ENCODE measurements at places on chromosomes 6 and 20.

- DNase-seq = no peak
Measured at GRCh38 chr20:48880331-48880730, 41.2 kb upstream of the ARFGEF2 start.

DNA sequence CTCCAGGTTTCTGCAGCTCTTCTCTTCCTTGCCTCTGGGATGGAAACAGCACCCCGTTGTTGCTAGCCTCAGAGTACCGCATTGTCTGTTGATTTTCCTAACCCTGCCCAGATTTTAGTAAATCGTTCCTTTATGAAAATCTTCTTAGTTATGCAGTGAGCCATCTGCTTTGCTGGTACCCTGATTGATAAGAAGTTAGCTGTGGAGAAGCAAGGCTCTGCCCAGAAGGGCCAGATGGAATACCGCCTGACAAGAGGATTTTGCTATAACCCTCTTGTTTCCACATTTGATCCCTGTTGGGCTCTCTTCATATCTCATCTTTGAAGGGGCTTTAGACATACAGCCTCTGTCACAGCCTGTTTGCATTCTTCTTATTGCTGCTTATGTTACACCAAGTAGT lies 229.0 kb downstream of the CDKAL1 start:
- DNase-seq = no peak

DNA sequence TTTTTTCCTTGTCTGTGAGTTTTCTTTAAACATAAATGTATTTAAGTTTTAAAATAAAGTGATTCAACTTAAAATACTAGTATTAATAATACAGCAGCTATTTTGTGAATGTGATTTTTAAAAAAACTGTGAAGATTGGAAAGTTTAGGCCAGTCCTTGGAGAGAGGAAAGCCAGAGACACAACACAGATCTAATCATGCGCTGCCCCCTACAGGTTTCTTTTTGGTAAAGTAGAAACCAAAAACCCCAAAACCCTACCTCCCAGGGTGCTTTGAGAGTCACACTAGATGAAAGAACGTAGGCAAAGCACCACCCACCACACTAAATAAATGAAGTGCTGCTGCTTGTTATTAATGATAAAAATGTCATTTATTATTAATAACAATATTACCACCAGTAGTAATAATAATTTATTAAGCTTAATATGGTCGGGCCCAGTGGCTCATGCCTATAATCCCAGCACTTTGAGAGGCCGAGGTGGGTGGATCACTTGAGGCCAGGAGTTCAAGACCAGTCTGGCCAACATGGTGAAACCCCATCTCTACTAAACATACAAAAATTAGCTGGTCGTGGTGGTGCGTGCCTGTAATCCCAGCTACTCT lies 33.7 kb downstream of the SLC9A8 start:
- peak; percentile 20 for DNase-seq

DNA sequence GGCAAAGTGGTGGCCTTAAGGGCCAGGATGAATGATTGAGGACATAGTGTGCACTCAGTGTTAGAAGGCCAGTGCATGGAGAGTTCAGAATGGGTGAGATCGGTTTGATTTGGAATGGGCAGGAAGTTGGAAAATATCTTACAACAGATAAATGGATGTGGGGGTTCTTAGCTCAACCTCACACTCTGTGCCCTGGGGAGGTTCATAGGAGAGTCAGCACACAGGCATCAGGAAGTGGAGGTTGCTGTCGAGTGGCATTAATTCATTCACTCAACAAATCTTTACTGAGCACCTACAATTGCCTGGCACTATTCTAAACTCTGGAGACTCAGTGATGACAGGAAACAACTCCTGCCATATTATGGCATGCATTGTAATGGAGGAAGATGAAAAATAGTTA lies 313.7 kb upstream of the SUPT3H start:
- no peak for DNase-seq

DNA sequence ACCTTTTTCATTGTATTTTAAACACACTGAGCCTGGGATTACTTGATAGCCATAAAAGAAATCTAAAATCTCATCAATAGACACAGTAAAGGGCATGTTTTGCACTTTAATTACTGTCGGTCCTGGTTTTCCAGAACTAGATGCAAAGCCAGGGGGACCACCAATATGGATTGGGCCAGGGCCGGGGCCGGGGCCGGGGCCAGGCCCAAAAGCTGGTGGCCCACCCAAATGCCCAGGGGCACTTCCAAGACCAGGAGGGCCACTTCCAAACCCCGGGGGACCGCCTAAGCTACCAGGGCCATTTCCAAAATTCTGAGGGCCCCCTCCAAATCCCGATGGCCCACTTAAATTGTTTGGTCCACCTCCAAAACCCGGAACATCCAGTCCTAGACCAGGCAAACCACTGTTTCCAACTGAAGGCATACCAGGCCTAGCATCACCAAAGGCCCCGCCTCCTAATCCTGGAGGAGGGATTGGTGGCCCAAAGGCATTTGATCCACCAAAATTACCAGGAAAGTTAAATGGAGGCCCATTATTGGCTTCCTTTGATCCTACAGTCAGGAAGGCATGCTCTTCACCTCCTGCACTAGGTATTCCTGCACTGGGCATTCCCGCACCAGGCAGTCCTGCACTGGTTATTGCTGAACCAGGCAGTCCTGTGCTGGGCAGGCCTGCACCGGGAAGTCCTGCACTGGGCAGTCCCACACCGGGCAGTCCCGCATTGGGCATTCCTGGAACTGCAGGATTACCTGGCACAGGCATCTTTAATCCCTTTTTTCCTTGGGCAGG lies 11.9 kb downstream of the CPNE1 start:
- no peak for DNase-seq

DNA sequence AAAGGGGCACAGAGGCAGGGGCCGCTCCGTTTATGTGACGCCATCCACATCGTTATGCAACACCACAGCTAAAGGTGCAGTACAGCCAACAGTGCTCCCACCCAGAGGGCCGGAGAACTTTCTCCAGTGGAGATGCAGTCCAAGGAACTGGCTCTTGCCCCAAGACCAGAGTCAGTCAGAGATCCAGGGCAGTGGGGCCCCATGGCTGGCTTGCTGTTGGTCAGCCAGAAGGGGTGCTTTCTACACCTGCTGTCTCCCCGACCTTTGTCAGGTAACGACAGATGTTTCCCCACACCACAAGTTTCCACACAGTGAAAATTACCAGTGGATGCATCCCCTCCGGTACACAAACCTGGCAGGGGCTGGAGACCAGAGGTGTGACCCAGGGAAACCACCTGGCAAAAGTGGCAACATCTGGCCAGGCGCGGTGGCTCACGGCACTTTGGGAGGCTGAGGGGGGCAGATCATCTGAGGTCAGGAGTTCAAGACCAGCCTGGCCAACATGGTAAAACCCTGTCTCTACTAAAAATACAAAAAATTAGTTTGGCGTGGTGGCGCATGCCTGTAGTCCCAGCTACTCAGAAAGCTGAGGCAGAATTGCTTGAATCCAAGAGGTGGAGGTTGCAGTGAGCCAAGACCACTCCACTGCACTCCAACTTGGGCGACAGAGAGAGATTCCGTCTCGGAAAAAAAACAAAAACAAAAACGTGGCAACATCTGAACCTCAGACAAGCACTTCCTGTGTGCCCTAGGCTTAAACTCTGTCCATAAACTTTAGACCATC lies 34.9 kb downstream of the UBE2V1 start:
- no peak for DNase-seq

DNA sequence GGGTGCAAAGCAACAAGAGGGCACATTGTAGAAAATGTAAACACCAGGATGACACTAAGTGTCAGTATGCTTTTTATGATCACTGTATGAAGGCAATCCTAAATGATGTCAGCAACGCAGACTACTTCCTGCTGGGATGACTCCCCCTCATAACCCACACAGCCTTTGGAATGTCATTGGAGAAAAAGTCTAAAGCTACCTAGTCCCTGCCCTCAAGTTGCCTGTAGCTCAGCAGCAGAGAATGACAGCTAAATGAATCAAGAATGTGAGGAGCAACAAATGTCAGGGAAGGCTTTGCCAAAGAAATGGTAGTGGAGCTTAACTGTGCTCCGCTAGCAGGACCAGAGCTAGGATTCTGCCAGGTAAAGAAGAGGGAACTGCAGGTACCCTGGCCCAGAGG lies 555.6 kb downstream of the CD83 start:
- no peak for DNase-seq

DNA sequence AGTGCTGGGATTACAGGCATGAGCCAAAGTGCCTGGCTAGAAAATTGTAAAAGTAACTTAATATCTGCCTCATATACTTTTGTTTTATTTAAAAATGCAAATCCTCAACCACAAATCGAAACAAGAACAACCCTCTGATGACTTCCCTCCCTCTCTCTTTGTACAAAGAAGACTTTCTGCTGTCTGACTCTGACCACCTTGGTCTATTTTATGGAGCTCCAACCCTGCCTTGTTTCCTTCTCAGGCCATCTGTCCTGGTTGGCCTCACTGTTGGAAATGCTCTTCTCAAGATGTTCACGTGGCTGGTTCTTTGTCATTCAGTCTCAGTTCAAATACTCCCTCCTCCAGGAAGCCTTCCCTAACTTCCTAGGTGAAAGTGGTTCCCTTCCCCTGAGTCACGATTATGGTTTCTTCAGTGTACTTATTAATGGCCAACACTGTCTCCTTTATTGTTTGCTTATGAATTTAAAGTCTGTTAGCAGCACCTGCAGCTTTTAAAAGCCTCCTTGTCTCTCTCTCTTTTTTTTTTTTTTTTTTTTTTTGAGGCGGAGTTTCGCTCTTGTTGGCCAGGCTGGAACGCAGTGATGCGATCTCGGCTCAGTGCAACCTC lies 151.5 kb upstream of the SALL4 start:
- DNase-seq = no peak

GRCh38 chr6:149202952-149203351 lies 114.6 kb upstream of the TAB2 start:
- no peak for DNase-seq

- no peak for DNase-seq
Measured at GRCh38 chr6:150443621-150444020, 74.8 kb downstream of the IYD start.

GRCh38 chr6:52937908-52938307 lies 28.4 kb upstream of the GSTA3 start:
- no peak for DNase-seq

GRCh38 chr6:133937909-133938308 lies 15.1 kb upstream of the TBPL1 start:
- no peak for DNase-seq

DNA sequence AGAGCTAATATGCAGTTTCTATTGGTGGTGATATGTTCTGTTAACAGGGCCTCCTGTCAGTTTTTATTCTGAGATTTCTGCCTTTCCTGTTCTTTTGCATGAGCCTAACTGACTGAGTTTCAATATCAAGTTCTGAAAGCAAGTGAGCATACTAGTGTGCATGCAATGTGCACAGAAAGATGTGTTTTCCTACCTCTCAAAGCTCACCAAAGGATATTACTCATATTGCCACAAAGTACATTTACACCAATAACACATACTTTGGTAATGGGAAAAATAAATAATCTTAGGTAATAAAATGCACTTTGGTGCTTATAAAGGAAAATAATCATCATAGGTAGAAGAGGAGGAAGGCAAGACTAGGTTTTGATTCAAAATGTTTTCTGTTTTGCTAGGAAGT lies 195.0 kb downstream of the KHDC1L start:
- DNase-seq = no peak

GRCh38 chr6:133300896-133301295 lies 59.7 kb downstream of the EYA4 start:
- no peak for DNase-seq

GRCh38 chr6:107318100-107318736 lies 141.1 kb downstream of the PDSS2 start:
- peak; percentile 39 for DNase-seq

- DNase-seq = peak; percentile 37
Measured at GRCh38 chr6:132669690-132670291, 10.8 kb upstream of the TAAR1 start.

- no peak for DNase-seq
Measured at GRCh38 chr20:12698817-12699216, 310.0 kb upstream of the SPTLC3 start.

DNA sequence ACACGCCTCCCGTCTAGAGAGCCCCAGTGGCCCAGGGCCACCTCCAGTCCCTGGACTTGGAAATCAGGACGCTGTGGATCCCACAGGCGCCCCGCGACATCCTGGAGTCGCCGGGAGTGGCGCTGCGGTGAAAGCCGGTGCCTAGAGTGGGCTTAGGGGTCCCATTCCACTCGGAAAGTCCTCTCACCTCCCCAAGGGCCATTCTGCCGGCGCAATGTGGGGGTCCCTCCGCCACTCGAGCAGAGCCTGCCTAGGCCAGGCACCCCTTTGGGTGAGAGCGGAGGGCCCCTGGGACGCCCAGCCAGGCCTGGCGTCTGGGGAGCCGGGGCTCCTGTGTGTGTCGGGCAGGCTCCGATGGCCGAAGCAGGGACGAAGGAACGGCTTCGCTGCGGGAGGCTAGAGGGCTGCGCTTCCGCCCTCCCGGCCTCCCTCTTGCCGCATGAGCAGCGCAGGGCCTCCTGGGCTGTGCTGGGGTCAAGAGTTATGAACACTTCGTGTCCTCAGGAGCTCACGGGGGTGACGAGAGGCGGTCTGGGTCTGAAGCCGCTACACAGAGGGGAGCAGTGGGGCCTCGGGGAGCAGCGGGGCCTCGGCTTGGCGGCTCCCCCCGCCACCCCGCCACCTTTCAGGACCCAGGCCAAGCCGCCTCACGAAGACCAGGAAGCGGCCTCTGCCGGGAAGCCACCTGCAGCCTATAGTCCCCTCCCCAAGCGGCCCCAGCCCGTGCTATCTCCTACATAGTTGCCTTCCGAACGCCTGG lies 13.6 kb downstream of the POU3F2 start:
- DNase-seq = no peak

All from bone marrow (tissue), 2 donors.